Lower lobe of right lung (tissue), 2 donors: ENCODE measurements at places on chromosomes 2 and 18. TPM values are rescaled to one million over a fixed set of nuclear protein-coding genes. Genes with fewer than 3 reads are reported as not detected.

GRCh38 chr2:101361522-101361921 is 25.8 kb downstream of the CREG2 start:
- no peak overlapping the region for H3K27ac ChIP-seq
- no peaks in the 10 kb centered on the region for H3K4me1 ChIP-seq
- no peak overlapping the region for H3K4me3 ChIP-seq
- DNase-seq: no peak
- H3K36me3 ChIP-seq: no peaks in the 10 kb centered on the region
- no peaks in the 10 kb centered on the region for H3K27me3 ChIP-seq

- H3K4me1 ChIP-seq: peaks cover 11% of the 10 kb centered on the region
- DNase-seq: no peak
- no peaks in the 10 kb centered on the region for H3K36me3 ChIP-seq
- peak overlapping the region; percentile 43 for H3K4me3 ChIP-seq
- H3K27ac ChIP-seq: no peak overlapping the region
Observed at GRCh38 chr2:230956827-230957755, 32.0 kb upstream of the GPR55 start.

STAT1 gene
- total RNA-seq: 103 TPM

DNA sequence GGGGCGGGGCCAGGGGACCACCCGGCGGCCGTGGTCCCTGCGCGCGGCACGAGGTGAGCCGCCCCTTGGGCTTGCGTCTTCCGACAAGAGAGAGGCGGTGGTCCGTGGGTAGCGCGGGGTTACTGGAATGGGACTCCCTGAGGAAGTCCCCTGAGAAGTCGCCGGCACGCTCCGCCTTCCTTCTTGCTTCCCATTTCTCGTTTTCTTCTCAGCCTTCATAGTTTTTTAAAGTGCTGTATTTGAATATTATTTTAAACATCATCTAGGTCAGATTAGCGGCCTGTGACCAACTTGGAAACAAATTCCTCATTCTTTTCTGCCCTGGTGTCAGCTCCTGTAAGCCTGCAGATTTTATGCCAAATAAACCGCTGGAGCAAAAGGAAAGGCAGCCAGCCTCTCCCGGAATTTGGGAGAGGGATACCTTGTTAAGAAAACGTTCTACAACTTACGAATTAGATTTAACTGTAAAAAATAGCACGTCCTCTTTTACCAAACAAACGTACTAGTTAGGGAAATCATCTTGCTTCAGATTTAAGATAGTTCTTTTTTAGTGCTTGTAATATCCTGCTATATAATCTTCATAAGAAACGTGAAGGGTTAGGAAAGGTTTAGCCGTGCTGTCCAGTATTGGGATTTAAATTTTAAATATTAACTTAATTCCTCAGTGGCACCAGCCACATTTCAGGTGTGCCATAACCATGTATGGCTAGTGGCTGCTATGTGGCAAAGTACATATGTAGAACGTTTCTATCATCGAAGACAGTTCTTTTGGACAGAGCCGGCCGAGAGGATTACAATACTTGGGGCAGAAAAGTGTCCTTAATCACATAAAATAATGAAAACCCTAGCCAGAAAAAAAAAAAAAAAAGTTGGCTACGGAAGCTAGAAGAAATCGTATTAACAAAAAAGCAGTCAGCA is 628 bp upstream of the PTPN2 start:
- H3K36me3 ChIP-seq: no peaks in the 10 kb centered on the region
- DNase-seq: peak; percentile 88
- H3K4me3 ChIP-seq: peak overlapping the region; percentile 71
- peaks cover 42% of the 10 kb centered on the region for H3K4me1 ChIP-seq

- H3K27ac ChIP-seq: no peak overlapping the region
- H3K4me3 ChIP-seq: no peak overlapping the region
- no peaks in the 10 kb centered on the region for H3K27me3 ChIP-seq
Observed at GRCh38 chr2:98234776-98235175, 111.5 kb upstream of the CNGA3 start.

HOXD8 gene
- 2.3 TPM for total RNA-seq

ANKRD30B gene
- not detected for total RNA-seq

- DNase-seq: no peak
- H3K27me3 ChIP-seq: no peaks in the 10 kb centered on the region
- H3K27ac ChIP-seq: no peak overlapping the region
- H3K4me1 ChIP-seq: peaks cover 28% of the 10 kb centered on the region
Observed at GRCh38 chr2:160478660-160479059, 14.9 kb downstream of the RBMS1 start.

DNA sequence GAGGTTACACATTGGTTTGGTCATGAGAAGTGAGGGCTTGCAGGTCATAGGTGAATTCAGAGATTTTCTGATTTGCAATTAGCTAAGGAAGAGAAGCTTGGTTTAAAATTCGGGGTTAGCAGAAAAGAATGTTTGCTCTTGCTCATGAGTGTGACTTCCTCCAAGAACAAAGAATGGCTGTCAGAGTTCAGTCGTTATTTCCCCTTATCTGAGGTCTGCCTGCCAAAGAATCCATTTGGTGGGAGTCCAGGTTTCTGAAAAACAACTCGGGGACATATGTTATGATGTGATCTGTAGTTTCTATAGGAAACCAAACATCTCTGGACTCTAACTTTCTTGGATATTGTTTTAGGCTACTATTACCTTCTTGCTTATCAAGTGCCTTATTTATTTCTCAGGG is 3.2 kb upstream of the UGT1A6 start:
- no peak overlapping the region for H3K27ac ChIP-seq
- H3K36me3 ChIP-seq: no peaks in the 10 kb centered on the region
- no peak for DNase-seq
- H3K27me3 ChIP-seq: no peaks in the 10 kb centered on the region

DNA sequence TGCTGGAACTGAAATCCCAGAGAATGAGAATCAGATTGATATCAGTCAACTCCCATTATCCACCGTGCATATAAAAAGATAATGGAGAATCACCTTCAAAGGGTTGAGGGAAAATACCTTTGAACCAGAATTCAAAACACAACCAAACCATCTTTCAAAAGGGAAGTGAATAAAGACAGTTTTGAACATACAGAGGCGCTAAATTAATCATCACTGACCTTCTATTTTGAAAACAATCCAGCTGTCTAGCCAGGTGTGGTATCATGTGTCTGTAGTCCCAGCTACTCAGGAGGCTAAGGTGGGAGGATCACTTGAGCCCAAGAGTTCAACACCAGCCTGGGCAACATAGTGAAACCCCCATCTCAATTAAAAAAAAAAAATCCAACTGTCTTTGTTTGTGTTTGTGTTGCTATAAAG is 63.6 kb downstream of the TRABD2A start:
- DNase-seq: no peak
- H3K36me3 ChIP-seq: no peaks in the 10 kb centered on the region
- no peak overlapping the region for H3K27ac ChIP-seq
- H3K27me3 ChIP-seq: no peaks in the 10 kb centered on the region
- no peak overlapping the region for H3K4me3 ChIP-seq
- no peaks in the 10 kb centered on the region for H3K4me1 ChIP-seq
